ENCODE measurements at places on chromosomes 1 and 21.

GRCh38 chr1:156476501-156477298 is 23.9 kb downstream of the MEF2D start:
- DNase-seq, result peak; percentile 80

DNA sequence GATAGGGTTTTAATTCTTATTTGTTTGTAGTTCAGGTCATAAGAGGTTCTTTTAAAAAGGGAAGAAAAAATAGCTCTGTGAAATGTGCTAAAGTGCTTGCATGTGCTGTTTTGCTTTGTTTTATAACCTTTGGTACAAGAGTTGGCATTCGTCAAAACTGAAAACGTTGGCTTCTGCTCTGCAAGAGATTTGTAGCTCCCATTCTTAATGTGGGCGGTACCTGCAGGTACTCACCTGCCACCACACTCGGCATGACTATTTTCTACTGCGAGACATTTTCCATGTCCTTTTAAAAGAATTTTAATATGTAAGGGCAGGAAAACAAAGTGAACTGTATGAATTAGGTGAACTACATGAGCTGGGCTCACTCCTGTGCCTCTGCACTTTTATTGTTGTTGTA is 92.6 kb downstream of the ADARB1 start:
- no peak for DNase-seq

DNA sequence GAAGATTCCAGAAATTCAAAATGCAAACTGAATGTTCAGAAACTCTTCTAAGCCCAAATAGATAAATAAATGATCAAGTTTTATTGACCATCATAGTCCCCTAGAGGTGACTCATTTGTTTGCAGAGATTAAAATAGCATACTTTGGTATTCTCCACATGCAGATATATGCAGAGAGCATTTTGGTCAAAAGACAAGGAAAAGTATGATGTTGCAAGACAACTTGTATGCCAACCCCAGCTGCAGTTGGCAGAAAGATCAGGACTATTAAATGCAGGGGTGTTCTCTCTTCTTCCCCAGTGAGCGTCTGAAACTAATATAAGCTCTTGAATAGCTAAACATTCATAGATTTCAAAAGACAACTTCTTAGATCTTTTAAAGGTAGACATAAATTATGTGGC is 404.9 kb downstream of the LTN1 start:
- no peak for DNase-seq

- DNase-seq, result peak; percentile 59
Measured at GRCh38 chr1:22641906-22642636, 1.4 kb upstream of the C1QC start.

DNA sequence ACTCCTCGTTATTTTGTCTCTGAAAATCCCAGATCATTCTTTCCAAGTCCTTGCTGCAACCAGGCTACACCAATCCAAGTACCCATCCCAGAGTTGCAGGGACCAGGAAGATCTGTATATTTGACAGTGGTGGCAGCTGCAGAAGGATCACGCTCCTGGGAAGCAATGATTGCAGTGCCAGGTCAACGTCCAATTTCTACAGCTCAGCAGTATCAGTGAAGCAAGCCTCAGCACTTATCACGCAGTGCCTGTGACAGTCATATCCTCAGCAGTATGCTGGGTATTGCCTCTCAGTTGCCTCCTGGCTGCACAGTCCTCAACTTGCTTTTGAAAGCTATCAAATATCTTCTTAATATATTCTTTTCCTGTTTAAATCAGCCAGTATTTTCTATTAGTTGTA is 66.7 kb downstream of the BARHL2 start:
- DNase-seq, result no peak

DNA sequence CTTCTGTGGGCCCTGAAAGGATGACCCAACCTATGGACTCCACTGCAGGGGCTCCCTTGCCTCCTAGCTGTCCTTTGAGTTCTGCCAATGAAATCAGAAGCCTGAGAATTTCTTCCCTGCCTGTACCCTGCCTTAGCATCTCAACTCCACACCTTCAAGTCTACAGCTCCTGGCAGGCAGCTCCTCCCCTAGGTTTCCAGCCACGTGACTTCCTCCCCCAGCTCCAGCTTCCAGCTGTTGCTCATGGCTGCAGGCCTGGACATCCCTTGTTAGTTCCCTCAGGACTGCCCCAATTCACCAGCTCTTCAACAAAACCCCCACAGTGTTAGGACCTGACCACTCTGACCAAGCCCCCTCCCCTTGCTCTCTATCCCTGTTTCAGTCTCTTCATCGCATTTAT is 2.4 kb downstream of the RCAN1 start:
- no peak for DNase-seq

DNA sequence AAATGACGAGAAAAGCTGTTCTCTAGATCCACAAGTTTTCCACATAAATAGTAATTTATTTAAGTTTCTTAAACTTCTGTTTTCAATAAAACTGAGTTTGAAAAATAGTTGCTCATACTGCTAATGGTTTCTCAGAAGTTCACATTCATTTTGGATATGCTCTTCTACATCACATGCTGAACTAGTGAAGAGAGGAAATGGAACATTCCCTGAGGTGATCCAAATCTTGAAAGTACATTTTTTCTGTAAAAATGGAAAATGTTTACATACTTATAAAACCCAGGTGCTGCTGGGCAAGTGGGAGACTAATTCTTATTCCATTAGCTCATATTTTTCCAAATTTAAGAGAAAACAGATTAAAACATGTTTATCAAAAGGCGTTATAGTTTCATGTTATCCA is 111.7 kb downstream of the ADGRL4 start:
- no peak for DNase-seq

- no peak for DNase-seq
Measured at GRCh38 chr1:172778456-172779455, 119.9 kb downstream of the FASLG start.

GRCh38 chr1:154944401-154945159 is 8.1 kb upstream of the PMVK start:
- DNase-seq, result no peak

GRCh38 chr1:203288400-203288799 is 16.9 kb upstream of the BTG2 start:
- no peak for DNase-seq

GRCh38 chr1:56964349-56965017 is 1.3 kb downstream of the C8B start:
- no peak for DNase-seq

- no peak for DNase-seq
Measured at GRCh38 chr1:87914396-87914795, 585.7 kb downstream of the LMO4 start.

GRCh38 chr1:40315795-40316594 is 1.1 kb downstream of the COL9A2 start:
- no peak for DNase-seq

- DNase-seq, result no peak
Measured at GRCh38 chr1:99673315-99673714, 27.4 kb downstream of the PALMD start.

DNA sequence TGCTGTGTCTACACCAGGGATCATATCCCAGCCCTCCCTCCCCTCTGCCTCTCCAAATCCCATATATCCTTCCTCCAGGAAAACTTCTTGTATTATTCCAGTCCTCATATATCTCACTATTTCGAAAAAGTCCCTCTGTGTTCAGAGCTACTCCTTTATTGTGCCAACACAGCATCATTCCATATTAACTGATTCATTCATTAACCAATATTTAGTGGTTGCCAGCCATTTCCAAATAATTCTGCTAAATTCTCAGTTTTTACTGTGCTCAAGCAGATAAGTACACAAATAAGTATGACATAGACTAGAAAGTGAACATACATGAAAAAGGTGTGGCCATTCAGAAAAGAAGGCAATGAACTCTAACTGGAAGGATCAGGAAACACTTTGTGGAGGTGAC is 241.6 kb upstream of the DUSP10 start:
- no peak for DNase-seq

- no peak for DNase-seq
Measured at GRCh38 chr1:183783342-183783741, 21.6 kb upstream of the RGL1 start.

- no peak for DNase-seq
Measured at GRCh38 chr1:30685796-30686165, 37.6 kb downstream of the MATN1 start.

- DNase-seq, result no peak
Measured at GRCh38 chr1:22141554-22142314, 1.2 kb downstream of the WNT4 start.

DNA sequence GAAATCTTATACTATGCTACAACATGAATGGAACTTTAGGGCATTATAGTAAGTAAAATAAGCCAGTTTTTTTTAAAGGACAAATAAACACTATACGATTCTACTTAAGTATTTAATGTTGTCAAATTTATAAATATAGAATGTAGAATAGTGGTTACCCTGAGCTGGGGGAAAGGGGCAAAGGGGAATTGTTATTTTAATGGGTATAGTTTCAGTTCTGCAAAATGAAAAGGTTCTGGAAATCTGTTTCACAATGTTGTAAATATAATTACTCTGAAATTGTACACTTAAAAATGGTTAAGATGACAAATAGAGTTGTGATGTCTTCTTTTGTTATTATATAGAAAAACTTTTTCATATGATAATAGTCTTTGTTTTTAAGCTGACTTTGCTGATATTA is 366.3 kb downstream of the MRPL39 start:
- no peak for DNase-seq

DNA sequence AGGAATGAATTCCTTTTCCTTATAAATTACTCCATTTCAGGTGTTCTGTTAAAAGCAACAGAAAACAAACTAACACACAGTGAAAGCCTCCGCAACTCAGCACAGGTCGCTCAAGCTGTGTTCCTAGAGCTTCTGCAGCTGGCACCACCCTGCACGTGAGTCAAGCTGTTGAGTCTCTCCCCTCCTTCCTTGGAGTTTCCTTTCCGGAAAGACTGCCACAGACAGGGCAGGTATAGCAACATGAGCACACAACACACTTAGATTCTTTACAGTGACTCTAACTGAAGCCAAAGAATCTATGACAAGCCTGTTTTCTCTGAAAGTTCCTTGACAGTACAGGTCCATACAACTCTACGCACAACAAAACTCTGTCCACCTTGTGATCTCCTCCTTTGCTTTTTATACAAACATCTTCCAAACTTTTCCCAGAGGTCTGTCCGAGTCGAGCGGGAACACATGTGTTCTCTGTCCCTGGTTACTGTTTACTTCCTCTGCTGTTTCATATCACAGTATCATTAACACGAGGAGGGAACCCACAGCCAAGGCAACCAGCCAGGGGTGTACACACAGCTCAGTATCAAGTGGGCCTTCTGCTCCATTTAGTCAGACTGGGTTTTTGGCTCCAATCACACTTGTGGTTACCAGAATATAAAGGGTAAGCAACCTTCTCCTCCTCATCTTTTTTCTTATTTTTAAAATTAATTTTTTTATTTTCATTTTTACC is 38.7 kb upstream of the DESI2 start:
- no peak for DNase-seq

DNA sequence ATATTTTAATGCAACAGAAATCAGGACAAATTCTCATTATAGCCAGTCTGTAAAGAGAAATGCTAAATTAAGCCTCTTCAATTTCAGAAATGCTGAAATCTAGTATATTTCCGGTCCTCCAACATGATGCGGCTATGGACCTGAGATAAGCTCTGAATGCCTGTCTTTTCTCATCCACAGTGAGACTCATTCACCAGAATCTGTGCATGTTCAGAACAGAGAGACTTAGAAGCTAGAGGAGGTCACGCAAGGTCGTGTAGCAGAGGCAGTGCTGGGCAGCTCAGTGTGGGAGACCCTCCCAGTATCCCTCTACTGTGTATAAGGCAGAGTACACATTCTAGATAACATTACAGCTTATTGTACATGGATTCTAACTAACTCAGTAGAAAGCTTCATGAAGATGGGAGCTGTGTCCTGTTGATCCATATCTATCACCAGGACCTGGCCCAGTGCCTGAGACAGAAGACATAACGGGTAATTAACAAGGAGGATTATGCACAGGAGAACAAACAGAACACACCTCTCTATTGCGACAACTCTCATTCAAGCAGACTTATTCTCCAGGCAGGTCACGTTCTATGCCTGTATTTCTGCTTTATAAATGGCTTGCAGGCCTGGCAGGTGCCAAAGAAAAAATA is 97.0 kb upstream of the COA6 start:
- DNase-seq, result no peak

DNA sequence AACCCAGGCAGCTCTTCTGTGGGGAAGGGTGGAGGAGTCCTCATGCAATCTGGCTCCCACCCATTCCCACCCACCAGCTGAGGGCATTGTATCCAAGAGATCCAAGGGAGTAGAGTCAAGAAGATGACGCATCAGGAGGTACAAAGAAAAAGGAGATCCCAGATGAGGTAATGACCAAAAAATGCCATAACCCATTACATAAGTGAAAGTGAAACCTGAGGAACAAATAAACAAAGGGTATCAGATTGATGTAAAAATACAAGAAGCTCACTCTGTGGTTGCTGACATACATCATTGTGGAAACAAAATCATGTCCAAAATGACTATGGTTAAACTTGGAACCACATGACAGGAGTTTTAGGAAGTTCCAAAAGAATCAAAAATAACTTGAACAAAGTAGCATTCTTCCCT is 42.5 kb downstream of the CCN1 start:
- no peak for DNase-seq

- DNase-seq, result peak; percentile 94
Measured at GRCh38 chr1:209095627-209096595, 487.6 kb upstream of the CAMK1G start.

GRCh38 chr1:155120253-155120652 is 7.4 kb upstream of the EFNA1 start:
- DNase-seq, result no peak

Data from ACHN (cell line).